ENCODE measurements at places on chromosomes 1 and 21. TPM values are rescaled to one million over a fixed set of nuclear protein-coding genes. Genes with fewer than 3 reads are reported as not detected.
A peak's percentile ranks its signal among the peaks of the same experiment; 100 is the strongest.

DNA sequence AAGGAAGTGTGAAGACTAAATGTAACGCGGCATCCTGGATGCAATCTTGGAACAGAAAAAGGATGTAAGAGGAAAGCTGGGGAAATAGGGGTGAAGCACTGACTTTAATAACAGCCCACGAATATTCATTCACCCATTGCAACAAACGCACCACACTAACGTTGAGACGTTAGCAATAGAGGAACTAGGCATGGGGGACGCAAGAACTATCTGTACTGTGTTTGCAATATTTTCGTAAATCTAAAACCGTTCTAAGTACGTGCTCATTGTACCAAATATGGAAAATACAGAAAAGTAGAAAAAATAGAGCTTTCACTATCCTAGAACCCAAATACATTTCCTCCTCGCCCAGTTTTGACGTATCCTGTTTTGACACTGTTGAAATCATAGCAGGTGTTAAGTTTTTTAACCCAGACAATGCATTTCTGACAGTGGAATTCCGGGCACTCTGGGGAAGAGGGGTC lies 3.9 kb downstream of the LAPTM5 start:
- no peak for DNase-seq

- no peak for DNase-seq
Observed at GRCh38 chr21:31677047-31677446, 17.6 kb downstream of the SOD1 start.

DNA sequence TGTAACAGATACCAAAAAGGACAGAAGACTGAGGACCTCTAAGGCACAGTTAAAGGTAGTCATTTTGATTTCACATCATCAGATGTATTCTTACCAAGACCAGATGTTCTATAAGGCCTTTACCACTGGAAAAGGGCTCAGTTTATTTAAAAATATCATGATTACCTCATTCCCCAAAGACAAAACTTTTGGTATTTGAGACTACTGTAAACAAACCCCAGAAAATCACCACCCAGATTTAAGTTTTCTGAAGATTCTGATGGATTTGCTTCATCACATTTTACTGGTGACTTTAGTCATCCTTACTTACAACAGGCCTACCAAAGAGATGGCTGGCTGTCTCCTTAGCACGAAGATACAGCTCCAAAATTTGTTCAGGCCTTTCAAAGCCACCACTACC lies 8.3 kb downstream of the ENAH start:
- no peak for DNase-seq

- DNase-seq = no peak
Observed at GRCh38 chr21:32415451-32416398, 3.2 kb downstream of the EVA1C start.

GRCh38 chr1:8854240-8854639 lies 24.2 kb downstream of the ENO1 start:
- no peak for DNase-seq

GRCh38 chr1:2194319-2194897 lies at the start of gene FAAP20:
Gene FAAP20, minus strand, starts transcription at chr1:2194772. Its CDS starts 23 bp downstream, at chr1:2194749.
- DNase-seq = no peak

DNA sequence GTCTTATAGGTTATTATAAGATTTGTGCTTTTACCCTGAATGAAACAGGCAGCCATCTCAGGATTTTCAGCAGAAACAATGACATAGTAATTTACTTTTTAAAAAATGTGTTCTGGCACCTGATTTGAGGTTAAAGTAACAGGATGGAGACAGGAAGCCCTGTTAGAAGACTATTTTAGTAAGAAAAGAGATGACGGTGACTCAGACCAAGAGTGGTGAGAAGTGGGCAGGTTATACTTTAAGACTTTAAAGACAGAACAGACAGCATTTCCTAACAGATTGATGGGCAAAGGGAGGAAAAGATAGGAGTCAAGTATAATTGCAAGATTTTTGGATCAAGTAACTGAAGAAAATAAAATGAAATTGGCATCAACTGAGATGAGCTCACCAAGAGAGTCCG lies 436.8 kb upstream of the NR5A2 start:
- DNase-seq = no peak

- no peak for DNase-seq
Observed at GRCh38 chr1:55427606-55428005, 212.4 kb upstream of the USP24 start.

The MNDA gene
- 9.9 TPM for total RNA-seq

DNA sequence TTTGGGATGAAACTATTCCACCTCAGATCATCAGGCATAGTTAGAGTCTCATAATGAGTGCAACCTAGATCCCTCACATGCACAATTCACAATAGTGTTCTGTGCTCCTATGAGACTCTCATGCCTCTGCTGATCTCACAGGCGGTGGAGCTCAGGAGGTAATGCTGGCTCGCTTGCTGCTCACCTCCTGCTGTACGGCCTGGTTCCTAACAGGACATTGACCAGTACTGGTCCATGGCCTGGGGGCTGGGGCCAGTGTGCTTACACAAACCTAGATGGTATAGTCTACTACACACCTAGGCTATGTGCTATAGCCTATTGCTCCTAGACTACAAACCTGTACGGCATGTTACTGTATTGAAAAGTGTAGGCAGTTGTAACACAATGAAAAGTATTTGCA lies 448.4 kb downstream of the RPS6KC1 start:
- DNase-seq = no peak

- DNase-seq = no peak
Observed at GRCh38 chr1:213443415-213443814, 392.4 kb downstream of the RPS6KC1 start.

- no peak for DNase-seq
Observed at GRCh38 chr21:41901099-41901498, 22.0 kb upstream of the PRDM15 start.

- DNase-seq = no peak
Observed at GRCh38 chr1:21200767-21201166, 24.1 kb upstream of the EIF4G3 start.

The TMPRSS3 gene
- 6.5 TPM for total RNA-seq

The CADM3 gene
- 34.4 TPM for total RNA-seq

The CNR2 gene
- total RNA-seq = 0.09 TPM

- DNase-seq = no peak
Observed at GRCh38 chr1:36605942-36606640, 123.4 kb upstream of the CSF3R start.

GRCh38 chr1:55631509-55631908 lies 416.3 kb upstream of the USP24 start:
- DNase-seq = no peak

DNA sequence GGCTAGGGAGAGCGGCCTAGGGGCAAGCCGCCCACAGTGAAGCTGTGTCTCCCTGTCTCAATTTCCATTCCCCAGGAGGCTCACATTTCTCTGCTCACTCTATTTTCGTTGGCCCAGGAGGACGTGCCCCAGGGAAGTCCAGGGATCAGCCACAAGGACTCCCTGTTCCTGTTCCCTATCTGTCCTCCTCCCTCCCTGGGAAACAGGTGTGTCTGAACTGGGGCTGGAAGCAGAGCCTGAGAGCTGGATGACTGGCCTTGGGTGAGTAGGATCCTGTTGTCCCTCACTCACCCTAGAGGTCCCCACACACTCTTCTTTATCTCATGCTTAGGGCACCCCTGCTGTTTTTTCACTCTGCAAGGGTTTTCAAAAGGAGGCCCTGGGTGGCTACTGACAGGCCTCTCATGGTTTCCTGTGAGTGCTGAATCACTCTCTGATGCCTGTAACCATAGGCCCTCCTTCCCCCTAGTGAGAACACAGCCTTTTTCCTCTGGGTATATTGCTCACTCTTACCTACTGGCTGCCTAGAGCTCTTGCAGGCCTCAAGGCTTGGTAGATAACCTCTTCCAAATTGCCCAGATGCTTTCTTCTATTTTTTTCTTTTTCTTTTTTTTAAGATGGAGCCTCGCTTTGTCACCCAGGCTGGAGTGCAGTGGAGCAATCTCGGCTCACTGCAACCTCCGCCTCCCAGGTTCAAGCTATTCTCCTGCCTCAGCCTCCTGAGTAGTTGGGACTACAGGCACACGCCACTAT lies 3.3 kb upstream of the UTP11 start:
- DNase-seq = no peak

GRCh38 chr1:87230501-87230900 lies 98.2 kb upstream of the LMO4 start:
- DNase-seq = no peak

The SPRR4 gene
- total RNA-seq = not detected

- no peak for DNase-seq
Observed at GRCh38 chr1:14606632-14607031, 8.1 kb downstream of the KAZN start.

The C1QC gene
- 461 TPM for total RNA-seq

- DNase-seq = no peak
Observed at GRCh38 chr1:160460683-160461287, 60.4 kb downstream of the VANGL2 start.

The ADAMTS4 gene
- 49.0 TPM for total RNA-seq

DNA sequence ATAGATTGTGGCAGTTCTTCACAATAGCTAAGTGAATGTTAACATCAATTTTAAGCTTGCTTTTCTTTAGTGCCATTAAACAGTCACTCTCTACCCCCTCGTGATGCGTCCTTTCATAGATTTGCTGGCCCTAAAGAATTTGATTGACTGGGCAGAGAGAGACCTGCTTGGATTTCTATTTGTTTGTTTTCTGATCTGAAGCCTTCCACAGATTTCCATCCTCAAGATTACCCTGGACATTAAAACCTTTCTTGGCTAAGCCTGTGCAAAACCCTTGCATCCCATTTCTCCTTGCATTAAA lies 17.8 kb downstream of the C1orf21 start:
- no peak for DNase-seq

The CHD5 gene
- total RNA-seq = 0.19 TPM

DNA sequence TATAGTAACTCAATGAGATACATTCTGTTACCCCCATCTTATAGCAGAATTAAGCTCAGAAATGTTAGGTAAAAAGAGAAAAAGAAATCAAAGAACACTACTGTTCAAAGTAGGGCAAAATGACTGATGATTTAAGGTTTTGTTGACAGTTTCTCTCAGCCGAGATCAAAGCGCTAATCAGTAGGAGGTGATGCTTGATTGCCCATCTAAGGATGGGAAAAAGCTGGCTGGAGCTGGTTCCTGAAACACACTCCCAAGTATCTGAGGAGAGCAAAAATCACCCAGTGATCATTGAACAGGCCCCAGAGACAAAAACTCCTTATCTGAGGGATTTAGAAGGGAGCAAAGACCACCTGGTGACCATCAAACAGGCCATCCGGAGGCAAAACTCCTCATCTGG lies 64.5 kb upstream of the CSF1 start:
- DNase-seq = no peak

DNA sequence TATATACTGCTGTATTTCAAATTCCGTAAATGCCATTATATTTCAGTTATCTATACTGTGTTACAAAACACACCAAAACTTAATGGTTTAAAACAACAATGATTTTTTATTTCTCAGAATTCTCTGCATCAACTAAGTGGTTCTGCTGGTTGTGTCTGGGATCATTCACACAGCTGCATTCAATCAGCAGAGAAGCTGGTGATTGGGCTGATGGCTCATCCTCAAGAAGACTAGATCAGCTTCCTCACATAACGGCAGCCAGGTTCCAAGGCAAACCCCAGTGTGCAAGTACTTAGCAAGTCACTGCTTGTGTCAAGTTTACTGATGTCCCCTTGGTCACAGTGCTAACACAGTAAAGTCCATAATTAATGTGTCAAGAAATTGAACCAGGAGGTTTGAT lies 86.3 kb upstream of the VANGL1 start:
- no peak for DNase-seq

DNA sequence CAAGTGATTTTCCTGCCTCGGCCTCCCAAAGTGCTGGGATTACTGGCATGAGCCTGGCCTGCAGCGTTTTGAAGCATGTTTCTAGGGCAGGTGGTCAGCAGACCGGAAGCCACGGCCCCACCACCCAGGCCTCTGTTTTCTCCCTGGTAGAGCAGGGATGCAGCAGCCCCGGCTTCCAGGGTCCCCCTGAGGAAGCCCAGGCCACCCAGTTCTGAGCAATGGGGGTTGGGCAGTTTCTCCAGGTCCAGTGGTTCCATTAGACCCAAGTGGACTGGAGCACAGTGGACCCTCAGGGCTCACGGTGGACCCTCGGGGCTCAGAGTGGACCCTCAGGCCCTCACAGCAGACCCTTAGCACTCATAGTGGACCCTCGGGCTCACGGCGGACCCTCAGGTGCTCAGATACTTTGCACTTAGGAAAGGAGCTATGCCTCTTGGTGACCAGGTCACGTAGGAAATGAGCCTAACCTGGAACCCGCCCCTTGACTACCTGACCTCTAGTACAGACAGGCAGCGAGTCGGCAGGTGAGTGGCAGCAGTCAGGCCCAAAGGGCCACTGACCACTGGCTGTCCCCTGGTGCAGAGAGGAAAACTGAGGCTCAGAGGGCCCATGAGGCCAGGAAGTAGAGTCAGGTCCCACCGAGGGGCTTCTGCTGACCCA lies 4.6 kb upstream of the FNDC10 start:
- DNase-seq = no peak

- no peak for DNase-seq
Observed at GRCh38 chr21:32306021-32306780, 7.5 kb downstream of the MRAP start.

The OR2G6 gene
- total RNA-seq = not detected

The SMIM1 gene
- 4.3 TPM for total RNA-seq

The KIF21B gene
- total RNA-seq = 2.4 TPM

The CFAP126 gene
- total RNA-seq = not detected

The DSCAM gene
- total RNA-seq = not detected

- DNase-seq = no peak
Observed at GRCh38 chr21:17119466-17120297, 393.2 kb upstream of the CXADR start.

The SELE gene
- 29.1 TPM for total RNA-seq

DNA sequence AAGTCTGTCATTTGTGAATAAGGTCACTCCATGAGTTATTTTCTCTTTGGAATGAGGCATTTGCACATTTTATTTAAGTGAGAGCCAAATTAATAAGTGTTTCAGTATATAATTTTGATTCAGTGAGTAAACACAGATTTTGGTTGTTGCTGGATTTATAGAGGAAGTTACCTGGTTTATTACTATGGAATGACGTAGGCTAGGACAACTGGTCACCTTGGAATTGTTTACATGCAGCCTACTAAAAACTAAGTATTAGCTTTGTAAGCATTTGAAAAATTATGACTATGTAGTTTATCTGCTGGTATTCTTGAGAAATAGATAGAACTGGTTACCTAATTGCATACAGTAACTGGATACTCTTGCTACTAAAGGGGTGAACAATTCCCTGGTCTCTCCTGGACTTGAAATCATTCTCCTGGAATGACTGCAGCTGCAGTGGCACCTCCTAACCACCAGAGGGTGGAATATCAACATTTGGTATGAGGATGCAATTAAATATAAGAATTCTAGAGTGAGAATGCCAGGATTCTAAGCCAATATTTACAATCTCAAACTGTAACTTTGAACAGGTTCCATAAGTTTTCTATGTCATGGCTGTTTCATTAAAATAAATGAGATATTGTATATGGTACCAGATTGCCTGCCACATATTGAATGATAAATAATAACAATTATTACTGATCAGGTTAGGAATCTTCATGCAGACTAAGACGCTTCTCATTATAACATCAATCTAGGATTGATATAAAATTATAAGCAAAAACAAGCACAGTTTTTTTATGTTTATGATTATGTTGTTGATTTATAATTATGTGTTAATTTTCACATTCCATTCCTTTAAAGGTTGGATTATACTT lies 3.5 kb upstream of the KRTAP27-1 start:
- peak; percentile 26 for DNase-seq
